HCT116 (cell line): ENCODE measurements at places on chromosomes 4 and X. TPM values are rescaled to one million over a fixed set of nuclear protein-coding genes. Genes with fewer than 3 reads are reported as not detected.
A peak's percentile ranks its signal among the peaks of the same experiment; 100 is the strongest.

GRCh38 chr4:176137631-176138030, 57.8 kb downstream of the SPATA4 start:
- no peak for DNase-seq

DNA sequence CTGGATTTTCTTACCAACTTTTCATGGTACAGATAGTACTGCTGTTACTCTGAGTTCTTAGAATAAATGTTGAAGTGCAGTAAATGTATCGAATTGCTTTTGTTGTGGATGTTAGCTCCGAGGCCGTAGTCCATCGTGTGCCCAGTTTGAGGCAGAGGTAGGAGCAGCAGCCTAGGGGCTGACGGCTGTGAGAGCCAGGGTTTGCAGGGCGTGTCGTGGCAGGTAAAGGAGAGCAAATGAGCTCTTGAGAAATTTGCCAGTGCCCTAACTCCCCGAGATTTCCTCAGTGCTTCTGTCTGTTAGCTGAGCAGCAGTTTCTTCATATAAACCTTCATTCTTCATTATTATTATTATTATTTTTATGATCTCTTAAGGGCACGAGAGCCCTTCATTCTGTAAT, 21.6 kb downstream of the PRIMPOL start:
- DNase-seq, result no peak

- no peak for DNase-seq
Measured at GRCh38 chr4:98446499-98447375, 185.6 kb downstream of the RAP1GDS1 start.

- no peak for DNase-seq
Measured at GRCh38 chrX:31070057-31070468, 1.8 kb downstream of the FTHL17 start.

- DNase-seq, result no peak
Measured at GRCh38 chrX:110421500-110422455, 63.1 kb downstream of the RTL9 start.

ZMAT1 gene
- total RNA-seq, result 0.69 TPM

DNA sequence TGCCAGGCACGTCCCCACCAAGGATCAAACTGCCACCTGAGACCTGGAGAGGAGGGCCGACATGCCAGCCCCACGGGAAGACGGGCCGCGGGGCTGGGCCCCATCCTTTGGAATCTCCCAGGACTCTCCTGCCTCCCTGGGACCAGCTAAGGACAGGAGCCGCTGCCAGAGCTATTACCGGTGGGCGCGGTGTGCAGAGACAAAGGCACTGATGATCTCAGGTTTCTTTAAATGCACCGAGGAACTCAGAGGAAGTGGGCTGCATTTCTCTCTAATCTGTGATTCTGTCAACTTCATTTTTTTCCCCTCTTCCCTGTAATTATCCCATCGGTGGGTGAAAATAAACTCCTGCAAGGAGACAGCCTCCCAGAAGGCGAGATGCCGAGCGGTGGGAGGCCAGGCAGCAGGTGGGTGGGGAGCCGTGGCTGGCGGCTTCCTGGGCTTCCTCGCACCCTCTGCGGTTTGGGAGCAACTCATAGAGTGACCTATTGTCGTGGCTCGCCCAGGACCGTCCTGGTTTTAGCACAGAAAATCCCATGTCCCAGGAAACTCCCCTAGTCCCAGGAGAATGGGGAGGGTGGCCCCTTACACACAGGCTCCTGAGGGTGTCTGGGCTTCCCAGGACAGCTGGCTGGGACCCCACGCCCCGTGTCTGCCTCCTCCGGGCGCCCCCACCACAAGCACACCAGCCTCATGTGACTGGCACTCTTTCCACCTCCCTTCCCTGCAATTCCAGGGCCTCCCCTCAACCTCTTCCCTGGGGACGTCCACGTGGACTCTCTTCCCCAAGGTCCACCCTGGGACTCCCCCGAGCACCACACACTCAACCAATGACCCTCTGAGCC, 62.3 kb upstream of the ADRA2C start:
- DNase-seq, result no peak

CT45A10 gene
- total RNA-seq, result not detected

DNA sequence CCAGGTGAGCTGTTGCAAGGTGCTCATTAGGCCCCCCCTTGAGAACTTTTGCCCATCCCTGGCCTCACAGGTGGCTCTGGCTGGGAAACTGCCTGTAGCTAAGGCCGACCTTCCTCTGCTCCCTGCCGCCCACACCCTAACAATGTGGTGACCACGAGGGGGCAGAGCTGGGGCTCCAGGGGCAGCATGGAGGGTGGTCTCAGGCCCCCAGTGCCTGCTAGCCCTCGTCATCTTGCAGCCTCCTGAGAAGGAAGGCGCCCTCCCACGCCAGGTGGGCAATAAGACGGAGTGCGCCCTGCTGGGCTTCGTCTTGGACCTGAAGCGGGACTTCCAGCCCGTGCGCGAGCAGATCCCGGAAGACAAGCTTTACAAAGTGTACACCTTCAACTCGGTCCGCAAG, 32.4 kb downstream of the ATP2B3 start:
- DNase-seq, result no peak

DNA sequence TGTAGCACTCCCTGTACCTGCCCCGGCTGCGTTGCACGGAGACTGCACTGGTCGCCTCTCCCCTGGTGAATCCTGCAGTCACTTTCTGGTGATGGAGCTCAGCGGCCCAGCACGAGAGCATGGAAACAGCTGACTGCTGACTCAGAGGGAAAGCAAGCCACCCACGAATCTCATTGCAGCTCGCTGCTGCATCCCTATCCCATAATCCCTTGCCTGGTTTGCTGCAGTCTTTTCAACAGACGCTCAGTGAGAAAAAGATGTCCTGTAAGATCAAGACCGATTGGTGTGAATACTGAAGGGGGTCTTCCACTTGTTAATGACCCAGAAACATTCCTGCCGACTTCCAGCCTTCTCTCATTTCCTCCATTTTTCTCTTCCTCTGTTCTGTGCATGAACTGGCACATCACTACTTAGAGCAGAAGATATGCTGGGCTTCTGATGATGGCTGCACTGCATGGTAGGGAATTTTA, 52.9 kb downstream of the TRIM2 start:
- DNase-seq, result no peak

DNA sequence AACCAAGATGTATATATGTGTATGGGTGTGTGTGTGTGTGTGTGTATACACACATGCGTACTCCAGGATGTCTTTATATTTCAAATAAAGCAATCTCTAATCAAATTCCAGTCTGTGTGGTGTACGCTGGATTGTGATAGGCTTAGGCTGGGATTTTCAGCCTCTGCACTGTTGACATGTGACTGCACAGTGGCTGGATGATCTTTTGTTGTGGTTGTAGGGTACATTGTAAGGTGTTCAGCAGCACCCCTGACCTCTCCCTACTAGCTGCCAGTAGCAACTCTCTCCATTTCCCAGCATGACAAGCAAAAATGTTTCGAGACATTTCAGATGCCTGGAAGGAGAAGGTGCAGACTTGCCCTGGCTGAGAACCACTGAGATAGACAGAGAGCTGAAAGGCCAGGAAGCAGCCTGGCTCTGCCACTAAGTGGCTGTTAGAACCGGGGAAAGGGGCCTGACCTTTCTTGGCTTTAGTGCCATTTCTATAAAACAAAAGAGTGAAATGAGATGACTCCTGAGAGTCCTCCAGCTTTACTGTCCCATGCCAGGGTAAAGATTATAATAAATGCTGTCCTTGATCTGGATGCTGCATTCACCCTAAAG, 10.5 kb downstream of the PGM2 start:
- no peak for DNase-seq

DNA sequence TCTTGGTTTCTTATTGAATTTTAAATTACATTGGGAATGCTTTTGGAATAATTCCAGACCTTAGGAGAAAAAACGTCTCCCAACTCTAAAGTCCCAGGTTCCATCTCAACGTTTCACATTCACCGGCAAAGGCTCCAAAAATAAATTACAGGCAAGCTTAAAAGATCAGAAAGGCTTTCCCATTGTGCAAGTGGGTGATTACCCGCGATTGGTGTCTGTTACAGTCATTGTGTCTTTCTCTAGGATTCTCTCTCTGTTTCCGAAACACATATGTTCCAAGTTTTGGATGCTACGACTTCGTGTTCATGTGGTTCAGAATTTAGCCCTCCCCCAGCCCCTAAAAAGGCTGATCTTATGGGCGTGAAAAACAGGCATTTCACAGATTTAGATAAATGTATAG, 41.8 kb downstream of the PALLD start:
- no peak for DNase-seq

STAP1 gene
- not detected for total RNA-seq

CYSLTR1 gene
- total RNA-seq, result not detected

GRCh38 chrX:72644946-72645345, 69.2 kb downstream of the PHKA1 start:
- DNase-seq, result no peak

- DNase-seq, result no peak
Measured at GRCh38 chr4:152138451-152138850, 377.6 kb upstream of the GATB start.

DNA sequence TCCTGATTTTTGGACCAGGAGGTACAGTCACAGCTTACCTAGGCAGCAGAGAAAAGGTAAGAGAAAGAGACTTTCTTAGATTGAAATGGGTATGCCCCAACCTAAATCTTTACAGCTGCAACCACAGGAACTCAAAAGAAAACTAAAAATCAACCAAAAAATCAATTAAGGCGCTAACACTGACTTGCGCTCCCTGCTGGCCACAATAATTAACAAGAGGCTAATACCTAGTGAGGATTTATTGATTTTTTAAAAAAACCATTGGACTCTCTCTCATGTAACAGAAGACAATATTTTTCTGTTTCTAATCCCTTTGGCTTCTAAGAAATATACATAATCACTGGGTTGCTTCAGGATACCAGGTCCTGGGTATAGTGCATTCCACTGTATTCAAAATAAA, 153.9 kb upstream of the TENM3 start:
- DNase-seq, result peak; percentile 2

RAB40AL gene
- total RNA-seq, result 0.84 TPM

NHS gene
- total RNA-seq, result 5.7 TPM

DNA sequence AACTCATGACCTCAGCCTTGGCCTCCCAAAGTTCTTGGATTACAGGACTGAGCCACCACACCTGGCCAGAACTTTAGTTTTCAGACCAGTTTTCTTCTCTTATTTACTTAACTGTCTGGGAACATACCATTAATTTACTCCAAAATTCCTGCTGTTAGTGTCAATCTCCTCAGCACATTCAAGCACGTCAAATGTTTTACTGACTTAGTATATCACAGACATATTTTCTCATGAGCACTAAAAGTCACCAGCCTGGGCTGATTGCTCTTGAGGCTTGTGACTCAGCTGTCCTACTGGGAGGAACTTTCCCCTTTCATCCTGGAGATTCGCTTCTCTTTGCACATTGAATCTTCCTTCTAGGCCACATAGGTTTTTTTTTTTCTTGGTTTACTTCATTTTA, 109.6 kb downstream of the PCDH18 start:
- DNase-seq, result no peak

DNA sequence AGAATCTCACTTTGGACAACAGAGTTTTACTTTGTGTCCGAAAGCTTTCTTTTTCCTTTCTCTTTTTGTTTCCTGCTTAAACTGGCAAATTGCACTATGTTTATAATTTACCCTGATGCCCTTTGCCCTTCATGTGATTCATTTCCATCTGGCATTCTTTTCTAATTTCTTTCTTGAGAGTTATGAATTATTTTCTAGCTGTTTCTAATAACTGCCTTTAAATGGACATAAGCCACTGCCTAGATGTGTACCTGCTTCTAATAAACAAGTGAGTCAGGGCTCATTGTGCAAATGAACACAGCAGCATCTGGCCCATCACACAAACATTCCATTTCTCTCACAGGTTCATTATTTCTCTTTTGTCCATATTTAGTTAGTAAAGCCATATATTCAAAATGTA, 242.3 kb upstream of the GPRIN3 start:
- DNase-seq, result no peak

- no peak for DNase-seq
Measured at GRCh38 chr4:173528378-173529321, 1.4 kb downstream of the HAND2 start.

DNA sequence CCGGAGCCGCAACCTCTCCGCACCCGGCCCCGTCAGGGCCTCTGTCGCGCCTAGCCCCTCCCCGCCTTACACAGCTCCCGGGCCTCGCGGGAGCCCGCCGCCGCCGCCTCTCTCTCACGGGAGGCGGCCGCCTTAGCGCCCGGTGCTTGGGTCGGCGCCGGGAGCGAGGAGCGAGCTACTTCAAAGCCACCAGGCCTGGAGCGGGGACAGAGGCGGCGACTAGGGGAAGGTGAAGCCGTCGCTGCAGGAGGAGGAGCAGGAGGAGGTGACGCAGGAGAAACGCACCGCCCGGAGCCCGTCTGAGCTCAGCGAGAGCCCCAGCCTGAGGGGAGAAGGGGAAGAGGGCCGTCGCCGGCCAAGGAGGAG, 250 bp downstream of the USP9X start:
- no peak for DNase-seq

CRMP1 gene
- not detected for total RNA-seq

SHROOM3 gene
- total RNA-seq, result 22.5 TPM

GRPEL1 gene
- 80.1 TPM for total RNA-seq

DNA sequence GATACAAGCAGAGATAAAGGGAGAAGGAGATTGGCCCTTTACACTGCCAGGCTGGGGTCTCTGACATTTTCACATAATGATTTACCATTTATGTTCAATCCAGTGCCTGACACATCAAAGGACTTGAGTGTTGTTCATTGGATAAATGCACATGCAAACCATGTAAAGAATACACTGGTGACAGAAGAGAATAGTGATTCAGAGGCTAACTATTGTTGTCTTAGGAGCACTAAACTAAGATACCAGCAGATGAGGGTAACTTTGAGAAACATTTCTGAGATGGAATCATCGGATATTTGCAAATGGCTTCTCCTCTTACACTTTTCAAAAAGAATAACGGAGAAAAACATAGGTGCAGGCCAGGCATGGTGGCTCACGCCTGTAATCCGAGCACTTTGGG, 67.3 kb upstream of the HHIP start:
- DNase-seq, result no peak

- no peak for DNase-seq
Measured at GRCh38 chr4:138663883-138664282, 351.7 kb upstream of the NOCT start.

PPARGC1A gene
- not detected for total RNA-seq

GRCh38 chrX:48278958-48279357, 23.8 kb downstream of the SSX1 start:
- DNase-seq, result peak; percentile 4

TACR3 gene
- total RNA-seq, result not detected

DMP1 gene
- total RNA-seq, result not detected

ALB gene
- total RNA-seq, result 26.7 TPM

DNA sequence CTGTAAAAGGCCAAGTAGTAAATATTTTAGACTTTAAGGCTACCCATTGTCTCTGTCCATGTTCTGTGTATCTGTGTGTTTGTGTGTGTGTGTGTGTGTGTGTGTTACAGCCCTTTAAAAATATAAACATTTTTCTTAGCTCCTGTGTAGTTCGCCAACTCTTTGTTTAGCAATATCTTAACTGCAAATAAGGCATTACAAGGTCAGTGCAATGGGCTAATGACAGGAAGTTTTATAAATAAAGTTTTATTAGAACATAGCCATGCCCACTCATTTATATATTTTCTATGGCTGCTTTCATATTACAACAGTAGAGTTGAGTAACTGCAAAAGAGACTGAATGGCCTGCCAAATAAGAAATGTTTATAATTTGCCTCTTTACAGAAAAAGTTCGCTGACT, 5.9 kb upstream of the SLC7A11 start:
- DNase-seq, result no peak
